ENCODE measurements at places on chromosomes 11 and 22. TPM values are rescaled to one million over a fixed set of nuclear protein-coding genes. Genes with fewer than 3 reads are reported as not detected.

DNA sequence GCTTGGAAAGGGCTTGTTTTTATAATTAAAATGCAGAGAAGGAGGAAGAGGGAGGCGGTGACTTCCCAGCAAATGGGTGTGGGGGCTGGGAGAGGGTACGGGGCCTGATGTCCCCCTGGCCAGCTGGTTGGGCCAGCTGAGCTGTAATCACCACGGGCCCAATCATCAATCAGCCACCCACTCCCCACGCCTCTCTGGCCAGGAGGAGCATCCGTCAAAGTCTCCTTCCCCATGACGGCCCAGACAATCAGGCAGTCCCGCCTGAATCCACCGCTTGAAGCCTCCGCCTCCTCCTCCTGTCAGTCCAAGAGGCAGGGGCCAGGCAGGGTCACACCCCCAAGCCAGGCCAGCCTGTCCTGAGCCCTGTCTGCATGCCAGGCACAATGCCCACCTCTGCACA, 13.3 kb upstream of the CABP7 start:
- no peaks in the 10 kb centered on the region for H3K36me3 ChIP-seq
- no peak for DNase-seq

DNA sequence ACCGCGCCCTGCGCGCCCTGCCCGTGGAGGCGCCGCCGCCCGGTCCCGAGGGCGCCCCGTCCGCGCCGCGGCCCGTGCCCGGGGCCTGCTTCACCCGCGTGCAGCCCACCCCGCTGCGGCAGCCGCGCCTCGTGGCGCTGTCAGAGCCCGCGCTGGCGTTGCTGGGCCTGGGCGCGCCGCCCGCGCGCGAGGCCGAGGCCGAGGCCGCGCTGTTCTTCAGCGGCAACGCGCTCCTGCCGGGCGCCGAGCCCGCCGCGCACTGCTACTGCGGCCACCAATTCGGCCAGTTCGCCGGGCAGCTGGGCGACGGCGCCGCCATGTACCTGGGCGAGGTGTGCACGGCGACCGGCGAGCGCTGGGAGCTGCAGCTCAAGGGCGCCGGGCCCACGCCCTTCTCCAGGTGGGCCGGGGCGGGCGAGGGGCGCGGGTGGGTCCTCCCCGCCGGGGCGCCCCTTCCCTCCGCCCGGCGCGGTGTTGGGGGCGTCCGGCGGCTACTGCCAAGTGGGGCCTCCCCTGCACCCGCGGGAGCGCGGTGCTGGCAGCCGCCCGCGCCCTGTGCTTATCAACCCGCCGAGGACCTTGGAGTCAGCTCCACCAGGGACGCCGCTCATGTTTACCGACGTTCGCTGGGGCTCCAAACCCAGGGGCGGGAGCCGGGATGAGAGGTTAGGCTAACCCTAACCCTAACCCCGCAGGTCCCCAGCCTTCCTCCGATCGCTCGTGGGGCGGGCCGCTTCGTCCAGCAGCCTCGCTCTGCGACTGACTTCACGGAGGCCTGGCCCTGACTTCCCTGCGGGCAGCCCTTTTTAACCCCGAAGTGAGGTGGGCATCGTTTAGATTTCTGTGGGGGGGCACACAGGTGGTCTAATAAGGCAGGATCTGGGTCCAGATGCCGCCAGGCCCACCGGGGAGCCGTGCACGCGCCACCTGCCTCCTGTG, 649 bp downstream of the SELENOO start:
- H3K4me3 ChIP-seq = peak overlapping the region; percentile 68
- H3K4me1 ChIP-seq = peaks cover 5% of the 10 kb centered on the region
- DNase-seq = no peak
- H3K27me3 ChIP-seq = no peaks in the 10 kb centered on the region
- no peaks in the 10 kb centered on the region for H3K36me3 ChIP-seq

DNA sequence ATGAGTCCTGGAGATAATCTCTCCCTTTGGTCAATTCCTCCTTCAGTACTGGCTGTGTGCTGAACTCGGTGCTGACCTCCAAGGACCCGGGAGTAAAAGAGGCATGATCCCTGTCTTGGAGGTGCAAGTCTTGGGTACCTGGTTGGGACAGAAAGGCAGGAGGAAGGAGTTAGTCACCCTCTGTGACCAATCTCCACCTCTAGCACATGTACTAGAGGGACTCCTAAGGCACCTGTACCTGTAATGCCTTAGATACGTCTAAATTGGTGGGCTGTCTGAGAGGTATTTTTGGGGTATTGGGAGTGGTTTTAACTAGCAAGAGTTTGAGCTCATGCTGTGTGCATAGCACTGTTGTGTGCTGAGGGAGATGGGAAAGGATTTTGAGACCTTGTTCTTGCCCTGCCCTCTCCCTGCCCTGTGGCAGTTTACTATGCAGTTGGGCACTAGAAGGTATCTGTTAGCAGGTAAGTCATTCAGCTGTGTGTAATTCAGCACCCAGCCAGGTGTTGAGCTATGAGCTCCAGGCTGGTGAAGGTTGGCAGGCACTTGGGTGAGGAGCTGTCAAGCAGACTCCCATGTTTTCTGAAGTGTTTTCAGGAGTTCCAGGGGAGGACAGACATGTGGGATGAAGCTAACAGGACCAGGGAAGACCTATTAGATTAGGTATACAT, 2.5 kb downstream of the PANX1 start:
- no peak for DNase-seq
- H3K27me3 ChIP-seq = no peaks in the 10 kb centered on the region
- H3K4me3 ChIP-seq = no peak overlapping the region
- no peak overlapping the region for H3K27ac ChIP-seq

TRPM5 gene
- 0.68 TPM for total RNA-seq

Data from prostate gland (tissue), 2 donors.